ENCODE measurements at places on chromosomes 16 and 17.

GRCh38 chr16:17241264-17241835 lies 229.4 kb downstream of the XYLT1 start:
- DNase-seq, result no peak

- no peak for DNase-seq
Measured at GRCh38 chr16:29698042-29698441, 19.1 kb downstream of the QPRT start.

- DNase-seq, result no peak
Measured at GRCh38 chr16:4347010-4347409, 4.1 kb downstream of the PAM16 start.

DNA sequence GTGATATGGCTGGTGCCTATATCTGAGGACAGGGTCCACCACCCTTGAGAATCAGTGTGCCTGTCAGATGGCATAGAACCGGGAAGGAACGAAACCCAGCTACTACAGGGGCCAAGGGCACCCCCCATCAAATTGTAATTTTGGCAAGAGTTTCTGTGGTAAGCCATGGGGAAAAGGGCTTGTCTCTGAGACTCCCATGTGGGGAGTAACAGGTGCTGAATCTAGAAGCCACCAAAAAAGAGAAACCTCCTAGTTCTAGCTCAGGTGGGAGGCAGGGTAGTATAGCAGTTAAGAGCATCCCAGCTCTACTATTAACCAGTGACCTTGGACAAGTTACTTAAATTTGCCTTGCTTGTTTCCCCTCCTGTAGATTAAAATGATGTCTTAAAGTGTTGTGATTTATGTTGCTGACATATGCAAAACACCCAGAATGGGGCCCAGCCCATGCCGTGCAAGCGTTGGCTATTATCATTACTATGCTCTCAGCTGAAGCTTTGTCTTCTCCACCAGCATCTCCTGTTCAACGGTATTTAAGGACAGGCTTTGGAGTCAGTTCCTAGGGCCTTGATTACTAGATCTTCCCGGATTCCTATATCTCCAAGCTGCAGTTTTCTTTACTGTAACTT lies 210.7 kb upstream of the NLRP1 start:
- DNase-seq, result no peak

DNA sequence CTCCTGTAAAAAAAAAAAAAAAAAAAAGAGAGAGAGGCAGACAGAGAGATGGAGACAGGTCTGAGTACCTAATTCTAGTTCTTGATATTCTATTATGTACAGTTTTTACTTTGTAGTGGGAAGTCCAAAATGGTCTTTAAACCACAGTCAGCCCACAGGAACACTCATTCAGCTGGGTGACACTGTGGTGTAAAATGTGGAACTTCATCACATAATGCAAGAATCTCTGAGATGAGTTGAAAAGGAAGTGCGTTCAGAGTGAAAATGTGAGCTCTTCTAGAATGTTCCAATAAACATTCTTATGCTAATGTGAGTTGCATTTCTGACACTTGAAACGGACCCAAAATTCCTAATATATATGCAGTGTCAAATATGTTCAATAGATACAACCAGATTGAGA lies 972.1 kb downstream of the CDH11 start:
- DNase-seq, result no peak

DNA sequence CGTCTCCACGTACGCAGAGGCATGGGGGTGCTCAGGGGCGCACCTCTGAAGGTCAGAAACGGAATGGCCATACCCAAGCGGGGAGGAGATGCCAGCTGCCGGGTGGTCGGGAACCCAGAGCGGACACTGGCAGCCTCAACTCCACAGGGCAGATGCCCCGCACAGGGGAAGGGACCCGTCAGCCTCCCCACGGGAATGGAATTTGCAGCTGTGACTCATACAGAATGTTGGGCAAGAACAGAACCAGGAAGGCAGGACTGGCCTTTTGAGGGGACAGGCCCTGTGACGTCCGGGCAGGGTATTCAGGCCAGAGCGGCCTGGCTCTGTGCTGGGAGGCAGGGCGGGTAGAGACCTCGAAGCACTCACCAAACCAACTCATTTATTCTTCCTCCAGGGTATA lies 7.5 kb downstream of the TK1 start:
- DNase-seq, result no peak

DNA sequence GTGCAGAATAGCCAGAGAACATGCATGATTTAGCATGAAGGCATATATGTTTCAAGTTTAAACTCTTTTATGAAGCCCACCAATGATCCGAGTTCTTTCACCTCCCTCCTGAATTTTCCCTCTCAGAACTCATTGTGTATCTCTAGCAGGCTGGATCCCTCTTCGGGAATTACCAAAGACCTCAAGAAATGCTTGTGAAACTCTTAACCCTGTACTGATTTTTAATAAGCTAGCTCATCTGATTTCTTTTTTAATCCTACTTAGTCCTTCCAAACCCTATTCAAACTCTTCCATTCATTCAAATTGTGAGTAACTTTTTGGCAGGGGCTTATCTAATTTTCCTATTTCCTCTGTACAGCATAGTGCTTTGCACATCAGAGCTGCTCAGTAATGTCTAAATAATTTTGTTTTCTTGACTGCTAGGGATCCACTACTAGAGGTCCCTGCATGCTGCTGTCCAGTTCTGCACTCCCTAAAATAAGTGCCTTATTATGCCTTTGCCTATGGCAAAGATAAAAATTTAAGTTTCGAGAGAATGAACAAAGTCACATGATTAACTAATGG lies 723.8 kb downstream of the CDH11 start:
- DNase-seq, result no peak

DNA sequence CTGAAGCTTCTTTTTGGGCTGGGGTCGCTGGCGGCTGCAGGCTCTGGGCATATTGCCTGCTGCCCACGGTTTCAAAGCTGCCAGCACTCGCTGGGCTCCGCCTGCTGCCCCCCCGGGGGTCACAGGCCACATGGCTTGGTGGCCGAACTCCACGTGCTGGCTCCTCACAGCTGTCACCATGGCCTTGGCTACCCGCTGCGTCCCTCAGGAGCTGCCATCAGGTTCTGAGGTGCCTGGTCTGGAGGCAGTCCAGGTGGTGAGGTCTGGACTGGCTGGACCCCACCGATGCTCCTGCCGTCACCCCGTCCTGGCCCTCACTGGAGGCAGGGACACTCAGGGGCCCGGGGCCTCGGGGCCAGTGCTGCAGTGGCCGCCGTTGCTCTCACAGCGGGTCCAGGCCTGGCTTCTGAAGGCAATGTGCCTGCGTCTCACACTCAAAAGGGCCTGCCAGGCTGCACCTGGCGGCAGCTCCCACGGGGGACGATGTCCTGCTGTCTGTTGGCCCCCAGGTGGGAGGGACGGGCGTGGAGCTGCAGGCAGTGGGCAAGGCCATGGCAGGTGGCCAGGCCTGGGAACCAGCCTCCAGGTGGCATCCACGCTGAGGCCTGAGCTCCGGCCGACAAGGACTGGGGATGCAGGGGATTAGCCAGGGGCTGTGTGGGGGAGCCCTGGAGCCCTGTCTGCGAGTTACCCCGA lies 13.3 kb downstream of the CAPN15 start:
- DNase-seq, result no peak

GRCh38 chr16:3242709-3243108 lies 7.8 kb upstream of the ZNF200 start:
- DNase-seq, result no peak

DNA sequence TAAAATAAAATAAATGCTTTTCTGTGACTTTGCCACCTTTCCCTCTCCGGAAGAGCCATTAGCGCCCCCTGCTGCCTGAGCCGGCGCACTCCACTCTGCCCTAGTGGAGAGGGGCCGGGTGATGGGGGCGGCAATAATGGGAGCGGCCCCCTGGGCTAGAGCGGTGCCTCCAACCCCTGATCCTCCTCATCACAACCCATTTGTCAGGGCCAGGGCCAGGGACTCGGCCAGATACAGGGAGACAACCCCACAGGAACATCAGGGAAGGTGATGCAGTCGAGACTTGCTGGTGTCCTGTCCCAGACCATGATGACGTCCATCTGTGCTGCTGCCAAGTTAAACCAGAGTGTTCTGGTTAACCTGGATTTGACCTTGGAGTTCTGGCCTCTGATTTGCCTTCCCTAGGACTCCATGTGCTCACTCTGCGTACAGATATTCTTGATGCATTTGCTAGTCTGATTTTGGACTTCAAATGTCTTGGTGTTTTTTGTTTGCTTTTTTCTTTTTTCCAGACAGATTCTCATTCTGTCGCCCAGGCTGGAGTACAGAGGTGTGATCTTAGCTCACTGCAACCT lies 46.1 kb upstream of the BPTF start:
- DNase-seq, result peak; percentile 51

DNA sequence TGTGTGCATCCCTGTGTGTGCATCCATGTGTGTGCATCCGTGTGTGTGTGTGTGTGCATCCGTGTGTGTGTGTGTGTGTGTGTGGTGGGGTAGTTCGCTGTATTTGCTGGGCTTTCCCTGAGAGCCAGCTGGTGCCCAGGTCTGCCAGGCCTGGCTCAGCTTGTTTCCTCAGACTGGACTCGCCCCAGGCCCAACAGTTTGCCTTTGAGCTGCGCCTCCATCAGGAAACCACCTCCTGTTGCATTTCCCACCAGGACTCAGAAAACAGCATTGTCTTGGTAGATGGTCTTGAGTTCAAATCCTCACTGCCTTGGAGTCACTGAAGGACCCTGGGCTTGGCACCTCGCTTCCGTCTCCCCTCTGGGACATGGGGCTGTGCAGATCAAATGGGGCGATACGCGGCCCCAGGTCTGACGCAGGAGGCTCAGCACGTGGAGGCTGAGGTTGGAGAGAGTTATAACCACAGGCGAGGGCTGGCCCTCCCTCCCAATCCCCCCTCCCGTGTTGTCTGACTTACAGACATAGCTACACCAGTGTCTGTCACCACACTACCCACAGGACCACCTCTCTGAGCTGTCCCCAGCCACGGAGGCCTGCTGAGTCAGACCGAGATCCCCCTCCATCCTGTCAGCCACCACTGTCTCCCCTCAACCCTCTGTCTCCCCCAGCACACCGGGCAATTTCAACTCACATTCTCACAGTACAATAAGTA lies 4.7 kb downstream of the ITGAE start:
- DNase-seq, result peak; percentile 92

GRCh38 chr17:19877364-19877945 lies 9.7 kb upstream of the ULK2 start:
- no peak for DNase-seq

DNA sequence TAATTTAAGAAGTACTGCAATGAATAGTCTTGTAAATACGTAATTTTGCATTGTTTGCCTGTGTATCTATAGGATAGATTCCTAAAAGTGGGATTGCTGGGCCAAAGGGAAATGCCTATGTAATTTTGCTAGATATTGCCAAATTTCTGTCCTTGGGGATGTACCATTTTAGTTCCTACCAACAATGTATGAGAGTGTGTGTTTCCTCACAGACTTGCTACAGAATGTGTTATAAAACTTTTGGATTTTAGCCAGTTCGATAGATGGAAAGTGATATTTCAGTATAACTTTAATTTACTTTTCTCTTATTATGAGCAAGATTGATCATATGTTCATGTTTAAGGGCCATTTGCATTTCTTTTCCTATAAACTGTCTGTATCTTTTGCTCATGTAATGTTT lies 8.3 kb downstream of the TANGO6 start:
- no peak for DNase-seq

DNA sequence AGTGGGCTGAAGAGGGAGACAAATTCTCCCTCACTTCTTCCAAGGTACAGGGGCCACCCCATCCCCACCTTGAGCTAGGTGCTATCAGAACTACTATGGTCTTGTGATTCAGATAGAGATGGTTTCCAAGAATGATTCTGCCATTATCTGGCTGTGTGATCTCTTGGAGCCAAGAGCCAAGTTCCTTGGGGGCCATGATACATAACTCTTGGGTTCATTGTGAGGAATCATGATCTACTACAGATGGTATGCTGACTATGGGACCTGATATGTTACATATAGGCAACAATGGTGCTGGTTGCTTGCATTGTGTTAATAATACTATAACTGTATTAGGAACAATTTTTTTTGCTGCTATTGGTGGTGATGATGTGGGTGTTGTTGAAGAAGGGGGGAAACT lies 45.7 kb downstream of the DYNLRB2 start:
- no peak for DNase-seq

GRCh38 chr16:85475233-85475632 lies 137.9 kb upstream of the GSE1 start:
- no peak for DNase-seq

- no peak for DNase-seq
Measured at GRCh38 chr16:22879466-22879865, 65.5 kb downstream of the HS3ST2 start.

GRCh38 chr17:32746280-32746679 lies 130.6 kb downstream of the MYO1D start:
- DNase-seq, result no peak

- DNase-seq, result no peak
Measured at GRCh38 chr16:48511071-48511540, 98.9 kb downstream of the N4BP1 start.

GRCh38 chr16:83932955-83933673 lies 19.9 kb upstream of the OSGIN1 start:
- no peak for DNase-seq

- DNase-seq, result peak; percentile 58
Measured at GRCh38 chr17:8056232-8056975, 17.5 kb downstream of the ALOX15B start.

- DNase-seq, result no peak
Measured at GRCh38 chr16:81485824-81486539, 41.4 kb downstream of the CMIP start.

DNA sequence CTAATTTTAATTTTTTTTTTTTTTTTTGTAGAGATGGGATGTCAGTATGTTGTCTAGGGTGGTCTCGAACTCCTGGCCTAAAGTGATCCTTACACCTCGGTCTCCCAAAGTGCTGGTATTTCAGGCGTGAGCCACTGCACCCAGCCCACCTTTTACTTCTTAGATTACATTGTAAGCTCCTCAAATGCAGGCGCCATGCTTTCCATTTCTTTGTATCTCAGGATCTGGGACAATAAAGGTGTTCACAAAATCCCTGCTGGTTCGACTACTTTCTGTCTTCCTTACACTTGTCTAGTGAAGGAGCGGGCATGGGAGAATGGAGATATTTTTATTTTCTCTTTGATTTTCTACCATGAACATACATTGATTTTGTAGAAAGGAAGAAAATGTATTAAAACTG lies 23.2 kb upstream of the C16orf74 start:
- DNase-seq, result no peak

DNA sequence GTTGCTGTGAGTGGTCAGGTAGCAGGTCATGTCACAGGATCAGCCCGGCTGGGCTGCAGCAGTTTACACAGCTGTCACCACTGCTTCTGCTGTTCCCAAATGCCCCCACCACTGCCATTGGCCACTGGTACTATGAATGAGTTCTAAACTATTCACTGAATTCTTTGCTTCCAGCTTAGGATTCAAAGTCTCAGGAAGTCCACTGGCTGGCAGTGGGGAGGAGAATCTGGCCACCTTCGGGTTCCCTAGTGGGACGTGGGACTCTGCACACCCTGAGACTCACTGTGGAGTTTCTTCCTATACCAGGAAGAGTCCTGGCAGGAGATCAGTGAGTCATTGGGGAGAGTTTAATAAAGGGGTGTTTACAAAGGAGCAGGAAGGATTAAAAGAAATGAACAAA lies 6.9 kb downstream of the MT1X start:
- DNase-seq, result no peak

GRCh38 chr17:73594025-73594424 lies 50.2 kb downstream of the SDK2 start:
- no peak for DNase-seq

GRCh38 chr17:47789611-47790561 lies 31.7 kb downstream of the OSBPL7 start:
- peak; percentile 77 for DNase-seq

GRCh38 chr17:13634021-13634420 lies 32.3 kb upstream of the HS3ST3A1 start:
- no peak for DNase-seq
